Osteocyte (in vitro differentiated cells): ENCODE measurements at places on chromosomes 1 and 21. TPM values are rescaled to one million over a fixed set of nuclear protein-coding genes. Genes with fewer than 3 reads are reported as not detected.

Gene SZRD1
- 141 and 143 TPM in 2 replicates for total RNA-seq

Gene OR2M3
- total RNA-seq, result not detected in 2 replicates

Gene NGF
- 14.8 and 19.6 TPM in 2 replicates for total RNA-seq

Gene LAMTOR5
- total RNA-seq, result 125 and 127 TPM in 2 replicates

Gene NBPF4
- not detected in 2 replicates for total RNA-seq

Gene PRDM16
- 7.1 and 7.4 TPM in 2 replicates for total RNA-seq

Gene GJA9
- not detected in 2 replicates for total RNA-seq

Gene PTGFR
- 2.5 and 3.0 TPM in 2 replicates for total RNA-seq

Gene NEXN
- total RNA-seq, result 19.3 and 19.5 TPM in 2 replicates

Gene FBXO2
- total RNA-seq, result 1.4 and 2.0 TPM in 2 replicates

Gene ADGRL2
- total RNA-seq, result 76.3 and 82.6 TPM in 2 replicates

Gene HCRTR1
- 0.50 and 0.73 TPM in 2 replicates for total RNA-seq

Gene NUF2
- 5.2 and 6.8 TPM in 2 replicates for total RNA-seq

Gene CD1D
- total RNA-seq, result not detected in 2 replicates

- no peak for DNase-seq
Observed at GRCh38 chr1:96834986-96835385, 113.4 kb downstream of the PTBP2 start.

GRCh38 chr1:197620714-197621163 is 154.5 kb downstream of the DENND1B start:
- no peak for DNase-seq

DNA sequence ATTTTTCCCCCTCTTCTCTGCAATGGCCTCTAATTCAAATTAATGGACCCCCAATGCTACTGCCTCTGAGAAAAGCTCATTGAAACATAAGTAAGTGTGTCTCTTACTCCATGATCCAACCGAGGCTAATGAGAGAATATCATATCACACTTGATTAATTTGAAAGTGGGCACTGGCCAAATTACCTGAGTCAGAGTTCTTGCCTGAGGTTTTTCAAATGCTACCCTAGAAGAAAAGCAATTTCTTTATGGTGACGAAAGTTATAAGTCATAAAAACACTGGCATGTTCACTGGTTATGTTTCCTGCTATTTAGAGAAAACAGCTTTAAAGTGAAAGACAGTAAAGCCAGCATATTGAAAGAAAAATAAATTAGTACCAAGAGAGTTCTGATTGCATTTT is 368.8 kb upstream of the TMPRSS15 start:
- DNase-seq, result no peak

- peak; percentile 81 for DNase-seq
Observed at GRCh38 chr21:36729310-36729970, 30.5 kb downstream of the SIM2 start.

GRCh38 chr1:211695135-211695816 is 19.9 kb upstream of the NEK2 start:
- no peak for DNase-seq

DNA sequence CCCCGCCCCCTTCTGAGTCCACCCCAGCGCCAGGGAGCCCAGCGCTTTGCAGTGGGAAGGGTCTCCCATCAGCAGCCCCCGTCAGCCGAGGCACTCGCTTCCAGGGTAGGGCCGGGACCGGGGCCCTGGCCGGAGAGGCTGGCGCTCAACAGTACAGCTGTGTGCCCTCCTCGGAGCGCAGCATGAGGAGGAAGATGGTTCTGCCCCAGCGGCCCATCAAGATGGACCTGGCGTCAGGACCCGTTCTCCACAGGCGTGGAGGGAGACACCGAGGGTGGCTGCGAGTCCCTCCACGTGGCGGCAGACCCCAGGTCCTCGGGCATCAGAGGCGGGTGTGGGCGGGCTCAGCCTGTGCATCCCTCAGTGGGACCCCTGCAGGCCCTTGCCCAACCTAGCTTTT is 54.3 kb downstream of the MORN1 start:
- DNase-seq, result no peak

GRCh38 chr1:155835548-155835947 is 21.5 kb downstream of the GON4L start:
- DNase-seq, result peak; percentile 56

- no peak for DNase-seq
Observed at GRCh38 chr1:178818416-178818815, 52.5 kb downstream of the ANGPTL1 start.

DNA sequence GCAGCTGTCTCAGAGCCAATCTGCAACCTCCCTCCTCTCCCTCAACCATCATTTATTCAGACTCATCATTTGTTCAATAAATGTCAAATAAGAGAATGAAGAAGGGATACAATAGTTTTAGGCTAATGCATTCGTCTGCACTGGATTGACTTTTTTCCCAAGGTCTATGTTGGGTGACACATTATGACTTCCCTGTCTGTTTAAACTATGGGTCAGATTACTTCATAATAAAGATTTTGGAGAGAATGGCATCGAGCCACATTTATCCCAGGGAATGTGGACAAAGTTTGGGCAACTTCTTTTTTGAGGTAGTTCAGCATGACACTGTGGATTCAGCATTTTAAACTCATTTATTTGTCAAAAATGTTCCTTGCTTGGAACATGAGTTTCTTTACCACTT is 107.4 kb upstream of the ADGRL2 start:
- no peak for DNase-seq

- no peak for DNase-seq
Observed at GRCh38 chr21:42031816-42032215, 21.7 kb upstream of the ZBTB21 start.

DNA sequence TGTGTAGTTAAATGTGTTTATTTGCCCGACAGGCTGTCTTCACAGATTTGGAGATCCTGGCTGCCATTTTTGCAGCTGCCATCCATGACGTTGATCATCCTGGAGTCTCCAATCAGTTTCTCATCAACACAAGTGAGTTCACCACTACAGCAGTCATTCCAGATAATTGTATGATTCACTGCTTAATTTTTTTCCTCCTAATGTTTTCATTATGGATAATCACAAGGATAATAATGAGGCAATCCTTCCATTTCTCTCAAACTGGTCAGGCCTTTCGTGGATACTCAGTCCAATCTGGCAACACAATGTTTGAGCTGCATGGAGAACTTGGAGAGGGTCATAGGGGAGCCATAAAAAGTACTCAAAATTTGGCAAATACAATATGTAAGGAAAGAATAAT is 168.3 kb upstream of the SGIP1 start:
- DNase-seq, result no peak

- DNase-seq, result no peak
Observed at GRCh38 chr1:207922554-207922953, 11.6 kb upstream of the CD34 start.

- no peak for DNase-seq
Observed at GRCh38 chr1:173474097-173474779, 2.9 kb upstream of the PRDX6 start.

- DNase-seq, result no peak
Observed at GRCh38 chr1:117067533-117068370, 7.6 kb downstream of the TTF2 start.

- no peak for DNase-seq
Observed at GRCh38 chr1:233647636-233648035, 33.7 kb downstream of the KCNK1 start.

DNA sequence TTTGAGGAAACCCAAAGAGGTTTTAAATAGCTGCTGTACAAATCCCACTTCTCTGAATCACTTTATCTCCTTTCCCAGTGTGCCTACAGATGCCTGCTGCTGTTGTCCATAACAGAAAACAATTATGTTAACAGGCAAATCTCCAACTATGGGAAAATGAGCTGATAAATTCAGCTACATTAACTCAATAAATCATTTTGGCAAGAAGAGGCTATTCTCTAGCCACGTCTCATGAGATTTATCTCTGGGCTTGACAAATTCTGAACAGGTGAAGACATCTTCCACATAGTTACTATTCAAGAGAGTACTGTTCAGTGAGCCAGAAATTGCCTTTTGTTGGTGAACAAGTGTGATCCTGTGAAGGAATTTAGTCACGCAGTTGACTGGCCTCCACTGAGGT is 327.1 kb upstream of the FMN2 start:
- no peak for DNase-seq

DNA sequence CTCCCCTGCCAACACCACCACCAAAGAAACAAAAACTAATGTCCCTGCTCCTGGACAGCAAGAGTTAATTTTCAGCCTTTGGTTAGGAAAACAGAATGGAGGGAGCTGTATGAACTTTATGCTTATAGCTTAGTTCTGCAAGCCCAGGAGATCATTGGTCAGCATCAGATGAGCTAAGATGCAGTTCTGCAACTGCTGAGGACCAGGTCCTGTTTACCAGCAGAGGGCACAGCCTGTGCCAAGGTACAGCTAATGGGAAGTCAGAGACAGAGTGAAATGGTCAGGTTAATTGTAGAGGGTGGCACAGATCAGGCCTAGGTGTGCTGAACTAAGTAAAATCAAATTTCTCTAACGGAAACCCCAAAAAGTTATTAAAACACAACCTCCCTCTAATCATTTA is 161.3 kb downstream of the ROR1 start:
- no peak for DNase-seq

DNA sequence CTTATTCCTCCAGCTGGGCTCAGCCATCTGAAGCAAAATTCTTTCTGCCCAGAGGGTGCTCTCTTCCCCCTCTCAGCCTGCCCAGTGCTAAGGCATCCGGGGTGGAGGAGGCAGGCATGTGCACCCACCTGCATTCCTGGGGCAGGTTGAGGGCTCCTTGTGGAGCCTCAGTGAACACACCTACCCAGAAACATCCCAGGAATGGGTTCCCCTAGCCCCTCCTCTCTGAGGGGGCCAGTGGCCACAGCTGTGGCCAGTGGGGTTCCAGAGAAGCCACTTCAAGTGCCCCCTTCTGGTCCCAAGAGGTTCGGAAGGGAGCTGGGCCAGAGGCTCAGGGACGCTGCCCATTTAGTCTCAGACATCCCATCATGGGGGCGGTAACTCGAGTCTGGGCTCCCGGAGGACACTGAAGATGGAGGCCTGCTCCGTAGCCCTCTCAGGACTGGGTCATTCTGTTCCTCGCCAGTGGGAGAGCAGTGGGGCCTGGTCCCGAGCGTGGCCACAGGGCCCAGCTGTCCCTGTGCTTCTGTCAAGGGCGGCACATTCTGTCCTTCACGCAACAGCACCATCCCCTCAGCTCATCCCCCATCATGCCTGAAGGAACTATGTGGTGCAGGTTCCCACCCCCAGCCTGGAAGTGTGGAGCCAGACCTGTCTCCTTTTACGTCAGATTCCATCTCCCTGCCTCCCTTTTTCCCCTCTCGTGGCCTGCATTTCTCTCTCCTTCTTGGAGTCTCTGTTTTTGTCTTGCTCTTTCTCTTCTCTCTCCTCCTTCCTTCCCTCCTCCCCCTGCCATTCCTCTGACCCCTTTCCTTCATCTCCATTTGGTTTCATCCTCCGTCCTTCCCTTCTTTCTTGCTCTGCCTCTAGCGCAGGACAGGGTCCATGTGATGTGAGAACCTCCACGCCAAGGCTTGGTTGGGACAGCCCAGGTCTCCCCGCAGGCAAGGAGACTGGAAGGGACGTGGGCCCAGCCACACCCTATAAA is 49.6 kb upstream of the KDM4A start:
- no peak for DNase-seq

- no peak for DNase-seq
Observed at GRCh38 chr1:209633335-209633997, 18.8 kb downstream of the LAMB3 start.

GRCh38 chr21:41972511-41973205 is 18.8 kb upstream of the C2CD2 start:
- DNase-seq, result peak; percentile 67

GRCh38 chr1:32180186-32181060 is 948 bp downstream of the TXLNA start:
- DNase-seq, result peak; percentile 90

GRCh38 chr1:245823408-245824147 is 668.8 kb downstream of the KIF26B start:
- peak; percentile 48 for DNase-seq

DNA sequence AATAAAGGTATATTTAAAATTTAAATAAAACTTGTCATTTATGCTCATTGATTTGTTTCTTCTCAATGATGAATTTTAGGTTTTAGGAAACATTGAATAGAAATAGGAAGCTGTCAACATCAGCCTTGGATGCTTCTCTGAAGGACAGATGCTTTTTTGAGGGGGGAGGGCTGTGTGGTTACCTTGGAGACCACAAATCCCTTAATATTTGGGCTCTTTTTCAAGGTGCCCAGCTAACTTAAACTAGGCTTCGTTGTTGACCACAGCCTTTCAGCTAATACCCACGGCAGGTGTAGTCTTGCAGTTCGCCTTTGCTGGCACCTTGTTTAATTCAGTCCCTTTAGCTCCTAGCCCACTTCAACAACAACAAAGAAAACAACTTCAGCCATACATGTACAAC is 22.5 kb downstream of the TENT5C start:
- DNase-seq, result no peak

- DNase-seq, result no peak
Observed at GRCh38 chr21:45502600-45502999, 39.6 kb downstream of the SLC19A1 start.
